Putamen (tissue), 1 donor: ENCODE measurements at places on chromosomes 6 and 20.

DNA sequence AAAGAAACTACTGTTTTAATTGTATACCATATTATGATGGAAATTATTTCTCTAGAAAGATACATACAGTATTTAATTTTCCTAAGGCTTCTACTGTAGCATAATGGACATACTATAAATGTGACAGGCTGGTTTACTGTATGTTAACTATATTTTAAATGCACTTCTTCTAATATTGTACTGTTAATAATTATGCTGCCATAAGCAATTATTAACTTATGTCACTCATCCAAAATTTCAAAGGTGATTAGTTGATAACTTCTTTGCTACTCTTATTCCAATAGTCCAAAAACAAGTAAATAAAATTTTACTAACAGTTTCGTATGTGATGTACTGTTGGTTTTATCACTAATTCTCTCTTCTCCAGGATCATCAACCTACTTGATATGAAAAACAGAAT, 28.1 kb downstream of the HIVEP2 start:
- DNase-seq, result no peak

GRCh38 chr20:20839771-20840170, 127.3 kb upstream of the RALGAPA2 start:
- no peak for DNase-seq

GRCh38 chr6:11460001-11460668, 77.4 kb upstream of the TMEM170B start:
- DNase-seq, result no peak

GRCh38 chr20:19851861-19852260, 93.8 kb downstream of the RIN2 start:
- no peak for DNase-seq

DNA sequence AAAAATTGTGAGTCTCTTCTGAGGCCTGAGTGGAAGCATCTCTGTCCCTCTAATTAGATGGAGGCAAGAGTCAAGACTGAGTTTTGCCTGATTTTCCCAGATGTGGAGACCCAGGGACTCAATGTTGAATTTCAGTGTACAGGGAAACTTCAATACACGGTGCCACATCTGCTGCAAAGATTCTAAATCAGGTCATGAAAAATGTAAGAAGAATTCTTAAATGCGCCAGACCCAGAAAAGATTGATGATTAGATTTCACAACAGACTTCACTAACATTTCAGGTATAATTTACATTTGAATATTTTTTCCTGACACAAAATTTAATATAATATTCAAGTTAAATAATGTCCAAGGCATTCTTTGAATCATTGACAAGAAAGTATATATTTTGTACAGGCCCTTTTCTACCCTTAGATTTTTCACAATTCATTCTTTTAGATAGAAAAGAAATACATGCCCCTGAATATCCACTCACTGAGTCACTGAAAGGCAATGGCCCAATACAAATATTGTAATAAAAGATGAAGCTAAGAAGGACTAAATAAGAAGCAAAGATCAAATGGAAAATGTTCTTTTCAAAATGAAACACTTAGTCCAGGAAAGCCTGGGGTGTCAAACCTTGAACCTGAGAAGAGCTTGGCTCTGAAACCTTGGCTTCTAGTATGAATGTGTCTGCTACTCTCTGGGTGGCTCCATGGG, 18.2 kb upstream of the HDGFL1 start:
- no peak for DNase-seq

GRCh38 chr6:166907373-166907841, 48.9 kb downstream of the RNASET2 start:
- no peak for DNase-seq

GRCh38 chr6:16256781-16257180, 18.4 kb downstream of the GMPR start:
- DNase-seq, result no peak

DNA sequence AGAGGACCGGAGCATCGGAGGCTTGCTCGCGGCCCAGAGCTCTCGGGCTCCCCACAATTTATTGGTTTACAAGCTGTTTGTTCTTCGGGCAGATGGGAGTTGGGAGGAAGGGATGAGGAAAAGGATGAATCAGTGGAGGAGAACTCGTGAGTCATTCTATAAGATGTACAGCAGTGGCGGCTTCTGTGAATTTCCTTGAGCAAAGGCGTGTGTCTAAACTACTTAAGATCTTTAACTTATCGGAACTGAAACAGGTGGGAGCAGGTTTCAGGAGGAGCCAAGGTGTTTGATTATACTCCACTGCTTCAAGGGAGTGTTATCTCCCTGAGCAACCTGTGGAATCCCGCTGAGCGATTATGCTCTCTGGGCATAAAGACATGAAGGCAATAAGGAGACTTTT, 50.5 kb upstream of the IBTK start:
- no peak for DNase-seq

- DNase-seq, result no peak
Measured at GRCh38 chr6:70549327-70549726, 17.4 kb upstream of the SDHAF4 start.

- no peak for DNase-seq
Measured at GRCh38 chr20:25053255-25054031, 4.5 kb downstream of the ACSS1 start.

GRCh38 chr6:93562582-93562981, 143.2 kb upstream of the EPHA7 start:
- DNase-seq, result no peak
